NCI-H187 treated with DMSO at 0.1 percent for 48 hours (cell line): ENCODE measurements at places on chromosomes 12 and 14.

DNA sequence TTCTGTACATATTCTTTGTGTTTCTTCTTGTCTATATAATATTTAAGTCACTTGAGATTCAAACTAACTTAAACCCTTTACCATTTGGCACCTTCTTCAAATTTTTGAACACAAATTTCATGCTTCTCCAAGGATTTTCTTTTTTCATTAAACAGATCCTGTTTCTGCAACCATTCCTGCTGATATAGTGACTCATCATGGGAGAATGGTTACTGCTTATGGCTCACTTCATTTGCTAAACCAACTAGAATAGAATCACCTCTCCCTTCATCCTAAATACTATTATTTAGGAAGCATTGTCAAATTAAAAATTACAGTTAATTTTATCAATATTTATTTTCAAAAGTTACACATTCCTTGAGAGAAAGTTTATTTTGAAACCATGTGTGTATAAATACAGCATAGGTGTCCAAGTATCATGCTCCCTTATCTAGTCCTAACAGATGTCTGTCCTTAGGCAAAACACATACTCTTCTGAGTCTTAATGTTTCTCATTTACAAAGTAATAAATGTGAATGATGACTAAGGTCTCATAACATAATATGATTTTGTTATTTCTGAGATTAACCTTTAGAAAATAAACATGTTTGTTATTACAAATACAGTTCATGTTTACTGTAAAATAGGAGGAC is 40.7 kb downstream of the PLCZ1 start:
- DNase-seq, result no peak

- DNase-seq, result no peak
Measured at GRCh38 chr12:76216585-76217472, 131.4 kb downstream of the BBS10 start.

- DNase-seq, result no peak
Measured at GRCh38 chr14:60324837-60325236, 75.8 kb downstream of the PPM1A start.

GRCh38 chr12:56749359-56749758 is 2.8 kb downstream of the PRIM1 start:
- no peak for DNase-seq

DNA sequence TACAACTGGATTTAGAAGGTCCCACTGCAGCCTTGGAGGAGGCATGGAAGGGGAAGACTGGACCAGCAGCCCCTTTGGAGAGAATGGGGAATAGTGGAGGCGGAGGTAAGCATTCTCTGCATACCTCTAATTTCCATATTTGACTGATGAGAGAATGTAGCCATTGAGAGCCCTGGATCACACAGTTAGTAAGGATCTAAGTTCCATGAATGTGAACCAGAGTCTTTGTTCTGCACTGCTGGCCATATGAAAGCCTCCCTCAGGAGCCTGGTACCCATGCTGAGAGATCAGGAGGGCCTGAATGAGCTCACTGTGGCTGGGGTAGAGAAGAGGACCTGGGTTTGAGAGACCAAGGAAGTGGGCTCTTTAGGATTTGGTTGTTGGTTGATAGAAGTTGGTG is 192.1 kb downstream of the TMEM132C start:
- no peak for DNase-seq

- DNase-seq, result no peak
Measured at GRCh38 chr14:27725482-27725881, 1041.1 kb upstream of the FOXG1 start.
